ENCODE measurements at places on chromosomes 13 and 19. TPM values are rescaled to one million over a fixed set of nuclear protein-coding genes. Genes with fewer than 3 reads are reported as not detected.

The SERP2 gene
- total RNA-seq = not detected

The CCDC169 gene
- 1.1 TPM for total RNA-seq

The ZNF726 gene
- 12.4 TPM for total RNA-seq

The DCT gene
- 0.29 TPM for total RNA-seq

DNA sequence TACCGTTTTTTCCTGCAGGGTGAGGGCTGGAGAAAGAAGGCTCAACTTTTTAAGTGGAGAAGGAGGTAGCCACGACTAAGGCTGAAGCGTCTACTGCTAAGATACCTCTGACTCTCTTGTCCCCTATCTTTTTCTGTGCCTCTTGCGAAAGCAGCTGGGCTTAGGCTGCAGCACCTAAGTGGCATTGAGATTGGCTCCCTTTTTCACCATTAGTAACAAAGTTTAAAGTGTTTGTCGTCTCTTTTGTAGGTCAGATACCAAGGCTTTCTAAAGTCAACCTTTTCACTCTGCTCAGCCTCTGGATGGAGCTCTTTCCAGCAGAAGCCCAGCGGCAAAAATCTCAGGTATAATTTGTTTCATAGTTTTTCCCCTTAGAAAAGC is 887 bp downstream of the CDADC1 start:
- no peak for ATAC-seq

GRCh38 chr19:50492303-50493052 is 15.8 kb upstream of the GARIN5A start:
- peak; percentile 84 for ATAC-seq

GRCh38 chr19:31139871-31140505 is 209.2 kb downstream of the TSHZ3 start:
- no peak for ATAC-seq

GRCh38 chr19:17109300-17109699 is 33.7 kb downstream of the MYO9B start:
- no peak for ATAC-seq
